ENCODE measurements at places on chromosomes 12 and 14. TPM values are rescaled to one million over a fixed set of nuclear protein-coding genes. Genes with fewer than 3 reads are reported as not detected.

DNA sequence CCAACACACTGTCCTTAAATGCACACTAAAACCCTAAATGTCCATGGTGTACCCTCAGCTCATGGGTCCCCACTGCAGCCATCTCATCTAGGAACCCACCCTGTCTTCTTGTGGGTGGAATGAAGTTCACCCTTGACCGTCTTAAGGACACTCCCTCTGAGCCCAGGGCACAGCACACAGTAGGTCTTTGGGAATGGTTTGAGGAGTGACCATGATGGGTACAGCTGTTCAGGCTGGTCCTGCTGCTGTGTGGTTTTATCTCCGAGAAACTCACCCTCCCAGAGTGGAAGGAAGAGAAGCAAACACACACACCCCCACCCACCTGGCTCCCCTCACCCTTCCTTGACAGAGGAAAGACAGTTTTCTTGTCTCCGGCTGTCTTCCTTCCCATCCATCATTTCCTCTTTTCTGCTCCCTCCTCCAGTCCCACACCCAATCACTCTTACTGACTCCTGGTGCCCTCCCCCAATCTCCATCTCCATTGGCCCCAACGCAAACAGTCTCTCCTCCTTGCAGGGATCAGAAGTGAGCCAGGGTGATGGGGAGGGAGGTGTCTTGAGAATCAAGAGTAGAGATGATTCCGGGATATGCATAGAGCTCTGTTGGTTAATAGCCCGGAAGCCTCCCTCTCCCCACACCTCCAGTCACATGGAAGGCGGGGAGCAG, 105.9 kb upstream of the LHX5 start:
- H3K27me3 ChIP-seq = no peaks in the 10 kb centered on the region
- H3K4me1 ChIP-seq = no peaks in the 10 kb centered on the region
- no peak for DNase-seq
- H3K36me3 ChIP-seq = no peaks in the 10 kb centered on the region

DNA sequence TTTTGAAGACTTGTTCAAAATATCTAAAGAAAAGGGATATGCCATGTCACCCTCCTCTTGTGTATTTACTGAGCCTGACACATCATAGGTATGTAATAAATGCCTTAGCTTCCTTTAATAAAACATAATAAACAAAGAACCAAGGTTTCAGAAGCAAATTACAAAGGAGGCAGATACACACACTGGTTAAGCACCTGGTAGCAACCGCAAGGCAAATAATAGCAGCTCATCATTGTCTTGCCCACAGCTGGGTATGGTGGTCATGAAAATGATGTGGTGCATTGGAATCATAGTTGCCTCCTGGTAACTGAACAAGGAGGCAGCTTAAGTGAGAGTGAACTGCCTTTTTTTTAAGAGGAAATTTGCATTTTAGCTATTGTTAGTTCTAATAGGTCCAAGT, 39.0 kb downstream of the PAX9 start:
- no peaks in the 10 kb centered on the region for H3K27me3 ChIP-seq
- no peaks in the 10 kb centered on the region for H3K4me1 ChIP-seq
- DNase-seq = no peak
- H3K27ac ChIP-seq = no peak overlapping the region

DNA sequence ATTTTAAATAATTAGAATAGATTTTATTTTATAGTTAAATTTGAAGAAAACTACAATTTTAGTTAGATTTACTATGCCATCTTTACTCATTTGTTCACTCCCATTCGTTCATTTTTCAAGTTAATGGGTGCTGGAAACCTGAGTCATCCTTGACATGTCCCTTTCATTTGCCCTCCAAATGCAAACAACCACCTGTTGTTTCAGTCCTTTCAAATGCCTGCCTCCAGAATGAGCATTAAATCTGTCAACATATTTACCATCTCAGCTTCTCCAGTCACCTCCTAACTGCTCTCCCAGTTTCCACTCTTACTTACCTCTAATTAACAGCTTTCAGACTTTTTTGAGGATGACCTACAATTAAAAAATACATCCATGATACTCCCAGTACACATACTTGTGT, 375.5 kb downstream of the RAD51B start:
- H3K4me3 ChIP-seq = no peak overlapping the region
- DNase-seq = no peak

Gene TMPO
- 84.7 TPM for total RNA-seq

Measured in body of pancreas (tissue), 4 donors.